ENCODE measurements at places on chromosomes 1 and 21.

- no peak for DNase-seq
These were observed 84.9 kb downstream of the NTNG1 start for GRCh38 chr1:107225706-107226105.

- no peak for DNase-seq
These were observed 23.7 kb upstream of the PEF1 start for GRCh38 chr1:31668303-31668883.

- no peak for DNase-seq
These were observed 38.4 kb upstream of the ZNF281 start for GRCh38 chr1:200448034-200448762.

GRCh38 chr1:2788506-2789163, 12.9 kb downstream of the TTC34 start:
- DNase-seq = no peak

DNA sequence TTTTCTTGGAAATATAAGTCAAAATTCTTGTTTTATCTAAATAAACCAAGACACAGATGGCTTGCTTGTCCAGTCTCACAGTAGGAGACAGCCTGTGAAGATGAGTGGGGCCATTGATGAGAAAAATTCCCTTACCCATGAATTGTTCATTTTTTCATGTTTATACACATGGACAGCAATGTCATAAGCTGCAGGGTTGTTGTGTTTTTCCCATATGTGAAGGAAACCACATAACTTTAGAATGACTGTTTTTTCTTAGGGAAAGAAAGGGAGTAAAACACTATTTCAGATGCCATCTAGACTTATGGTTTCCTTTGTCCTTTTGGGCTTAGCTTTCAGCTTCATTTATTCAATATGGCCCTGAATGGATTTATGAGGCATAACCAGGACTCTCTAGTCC, 622.5 kb upstream of the NR5A2 start:
- DNase-seq = no peak

DNA sequence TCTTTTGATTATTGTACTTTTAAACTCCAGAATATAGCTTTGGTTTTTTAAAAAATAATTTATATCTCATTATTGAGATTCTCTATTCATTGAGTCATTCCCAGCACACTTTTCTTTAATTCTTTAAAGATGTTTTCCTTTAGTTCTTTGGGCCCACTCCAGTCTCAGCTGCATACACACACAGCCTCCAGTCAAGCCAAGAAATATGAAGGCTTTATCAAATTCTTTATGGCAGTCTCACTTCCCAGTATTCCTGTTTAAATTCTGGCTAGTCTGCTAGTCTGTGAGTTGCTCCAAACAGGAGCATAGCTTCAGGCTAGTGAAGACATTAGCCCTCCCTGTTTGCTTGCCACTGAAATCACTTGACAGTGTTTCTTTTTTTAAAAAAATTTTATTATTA, 61.2 kb downstream of the CRP start:
- no peak for DNase-seq

DNA sequence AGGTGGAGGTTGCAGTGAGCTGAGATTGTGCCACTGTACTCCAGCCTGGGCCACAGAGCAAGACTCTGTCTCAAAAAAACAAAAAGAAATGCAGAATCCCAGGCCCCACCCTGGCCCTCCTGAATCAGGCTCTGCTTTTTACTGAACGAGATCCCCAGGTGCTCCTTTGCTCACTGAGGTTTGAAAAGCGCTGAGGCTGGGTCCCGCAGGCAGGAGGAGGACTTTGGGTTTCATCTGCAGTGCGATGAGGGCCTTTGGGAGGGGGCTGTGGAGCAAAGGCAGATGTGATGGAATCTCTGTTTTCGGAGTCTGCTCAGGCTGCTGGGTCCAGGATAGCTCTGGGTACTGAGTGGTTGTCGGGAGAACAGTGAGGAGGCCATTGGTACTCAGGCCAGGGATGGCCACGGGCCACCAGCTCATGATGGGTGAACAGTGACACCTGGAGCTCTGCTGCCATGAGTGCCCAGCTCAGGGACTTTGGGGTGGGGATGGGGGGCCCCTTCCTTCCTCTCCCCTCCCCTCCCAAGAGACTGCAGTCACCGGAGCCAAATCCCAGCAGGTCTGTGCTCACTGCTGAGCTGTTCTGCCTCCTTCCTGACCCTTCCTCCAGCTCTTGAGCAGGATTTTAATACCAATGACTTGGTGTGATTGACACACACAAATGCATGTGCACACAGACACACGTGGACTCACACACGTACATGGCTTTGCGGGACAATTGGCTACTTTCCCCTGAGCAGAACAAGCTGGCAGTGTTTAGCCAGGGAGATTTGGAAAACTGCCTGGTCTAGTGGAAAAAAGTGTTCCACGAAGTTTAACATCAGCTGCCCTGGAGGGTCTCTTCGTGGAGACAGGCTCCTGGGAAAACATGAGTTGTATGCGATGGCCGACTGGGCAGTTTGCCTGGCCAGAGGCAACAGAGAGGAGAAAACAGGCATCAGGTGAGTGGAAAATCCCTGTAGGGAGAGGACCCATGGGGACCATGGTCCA, 3.6 kb upstream of the DHRS3 start:
- DNase-seq = no peak

GRCh38 chr1:22836850-22837249, 126.2 kb downstream of the EPHB2 start:
- no peak for DNase-seq

DNA sequence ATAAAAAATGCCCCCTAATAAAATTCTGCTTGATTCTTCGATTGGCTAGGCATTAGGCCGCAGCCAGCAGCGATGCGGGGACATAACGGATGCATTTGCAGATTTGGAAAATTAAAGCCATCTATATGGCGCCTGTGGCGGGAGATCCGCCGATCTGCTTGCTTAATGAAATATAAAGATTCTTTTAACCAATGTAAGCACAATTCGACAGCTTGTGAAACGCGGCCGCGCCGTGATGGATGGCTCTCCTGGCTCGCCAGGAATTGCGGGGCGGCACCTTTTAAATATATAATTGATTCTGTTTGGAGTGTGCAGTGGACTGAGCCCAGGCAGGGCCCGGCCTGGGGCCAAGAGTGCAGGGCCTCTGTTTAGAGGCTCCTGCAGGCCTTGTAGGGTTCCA, 8.0 kb downstream of the DMBX1 start:
- DNase-seq = no peak
